Stimulated activated naive CD4-positive, alpha-beta T cell (primary cell): ENCODE measurements at places on chromosomes 5 and 9.

DNA sequence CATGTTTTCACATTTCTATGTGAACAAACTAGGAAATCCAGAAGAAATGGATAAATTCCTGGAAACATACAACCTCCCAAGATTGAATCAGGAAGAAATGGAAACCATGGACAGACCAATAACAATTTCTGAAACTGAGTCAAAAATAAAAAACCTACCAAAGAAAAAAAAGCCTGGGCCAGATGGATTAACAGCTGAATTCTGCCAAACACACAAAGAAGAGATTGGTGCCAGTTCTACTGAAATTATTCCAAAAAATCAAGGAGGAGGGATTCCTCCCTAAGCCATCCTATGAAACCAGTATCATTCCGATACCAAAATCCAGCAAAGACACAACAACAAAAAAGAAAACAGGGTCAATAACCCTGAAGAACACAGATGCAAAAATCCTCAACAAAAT is 166.9 kb upstream of the FBXL7 start:
- no peak for DNase-seq

DNA sequence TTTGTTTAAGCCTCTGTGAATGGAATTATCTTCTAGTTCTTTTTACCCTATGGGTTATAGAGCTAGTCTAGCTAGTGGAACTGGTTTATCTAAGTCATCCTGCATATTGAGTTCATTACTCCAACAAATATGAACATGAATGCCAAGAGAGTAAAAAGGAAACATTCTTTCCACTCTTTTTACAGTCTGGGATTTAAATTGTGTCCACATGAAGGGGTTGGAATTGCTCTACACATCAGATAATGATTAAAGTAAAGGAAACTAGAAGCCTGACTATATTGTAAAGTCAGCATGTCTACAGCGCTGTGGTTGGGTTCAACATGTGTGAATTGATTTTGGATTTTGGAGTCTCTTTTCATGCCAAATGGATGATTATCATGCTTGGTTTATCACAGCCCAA is 173.1 kb downstream of the CCDC171 start:
- DNase-seq: no peak

- DNase-seq: no peak
These were observed 166.6 kb downstream of the SMARCA2 start for GRCh38 chr9:2181792-2182191.

- no peak for DNase-seq
These were observed 6.7 kb downstream of the AP3B1 start for GRCh38 chr5:78287833-78288232.

DNA sequence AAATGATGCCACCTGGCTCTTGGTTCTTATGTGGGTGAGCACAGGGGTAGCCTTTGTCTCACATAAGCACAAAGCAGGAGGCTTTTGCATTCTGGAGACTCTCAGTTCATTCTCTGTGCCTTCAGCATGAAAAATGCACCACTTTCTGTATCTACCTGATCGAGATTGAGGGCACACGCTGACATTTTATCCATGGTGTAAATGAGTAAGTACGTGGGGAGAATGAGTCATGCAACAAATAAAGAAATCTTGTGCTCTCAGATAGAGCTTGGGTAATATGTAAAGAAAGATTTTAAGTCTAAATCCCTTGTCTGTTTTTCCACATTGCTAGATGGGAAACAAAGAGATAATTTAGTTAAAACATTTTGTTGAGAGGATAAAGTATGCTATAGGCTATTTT is 607.2 kb upstream of the WWC1 start:
- no peak for DNase-seq

DNA sequence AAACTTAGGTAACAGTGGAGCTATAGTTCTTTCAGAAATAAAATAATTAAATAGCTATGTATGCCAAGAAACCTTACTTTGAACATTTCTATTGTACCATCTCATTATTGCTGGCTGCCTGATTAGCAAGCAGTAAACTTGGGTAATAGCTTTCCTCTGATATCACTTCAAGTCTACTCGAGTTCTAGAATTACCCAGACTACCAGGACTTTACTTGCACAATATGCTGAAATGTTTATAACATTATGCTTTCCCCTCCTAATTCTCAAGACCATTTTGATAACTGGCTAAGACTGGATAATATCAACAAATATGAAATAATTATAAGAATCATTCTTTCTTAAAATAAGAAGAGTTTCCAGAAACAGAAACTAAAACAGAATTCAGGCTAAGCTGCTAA is 512.6 kb downstream of the RAB3C start:
- no peak for DNase-seq

GRCh38 chr5:91144491-91145332 is 238.4 kb downstream of the ARRDC3 start:
- DNase-seq: no peak

- DNase-seq: no peak
These were observed 137.1 kb downstream of the GABBR2 start for GRCh38 chr9:98571643-98572042.

DNA sequence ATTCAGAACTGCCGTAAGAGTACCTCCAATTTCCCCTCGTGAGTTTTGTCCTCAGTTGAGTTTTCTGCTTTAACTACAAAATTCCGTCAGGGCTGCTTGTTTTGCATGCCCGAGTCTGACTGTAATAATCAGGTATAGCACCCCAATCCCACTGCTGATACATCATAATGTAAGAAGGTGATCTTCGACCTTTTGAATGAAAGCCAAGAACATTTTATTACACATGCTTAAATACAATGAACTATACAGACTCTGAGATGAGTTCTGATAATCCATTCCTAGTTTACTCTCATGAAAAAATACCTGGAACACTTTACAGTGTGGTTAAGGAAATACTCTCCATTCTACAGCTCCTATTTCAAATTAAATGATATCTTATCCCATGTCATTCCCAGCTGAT is 49.2 kb upstream of the TSLP start:
- DNase-seq: no peak

- DNase-seq: no peak
These were observed 175.8 kb upstream of the CHD1 start for GRCh38 chr5:99104538-99105132.

- no peak for DNase-seq
These were observed 6.2 kb upstream of the ERGIC1 start for GRCh38 chr5:172827841-172828240.

- DNase-seq: no peak
These were observed 61.3 kb upstream of the RNF38 start for GRCh38 chr9:36461323-36461722.

- DNase-seq: no peak
These were observed 275.2 kb upstream of the IRX2 start for GRCh38 chr5:3026651-3027050.

GRCh38 chr9:132698989-132699388 is 28.7 kb downstream of the GTF3C4 start:
- DNase-seq: no peak

DNA sequence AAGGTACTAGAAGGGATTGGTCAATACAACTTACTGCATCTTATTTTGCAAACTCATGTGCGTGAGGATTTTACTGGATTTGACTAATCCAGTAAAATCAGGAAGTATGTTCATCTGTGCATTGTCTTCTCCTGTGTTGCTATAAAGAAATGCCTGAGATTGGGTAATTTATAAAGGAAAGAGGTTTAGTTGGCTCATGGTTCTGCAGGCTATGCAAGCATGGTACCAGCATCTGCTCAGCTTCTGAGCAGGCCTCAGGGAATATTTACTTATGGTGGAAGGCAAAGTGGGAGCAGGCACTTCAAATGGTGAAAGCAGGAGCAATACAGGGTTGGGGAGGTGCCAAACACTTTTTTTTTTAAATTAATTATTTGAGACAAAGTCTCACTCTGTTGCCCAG is 2199.5 kb upstream of the WWC1 start:
- DNase-seq: no peak

GRCh38 chr5:1934801-1935429 is 52.2 kb upstream of the IRX4 start:
- DNase-seq: no peak

GRCh38 chr5:10118150-10118549 is 131.5 kb downstream of the ATPSCKMT start:
- DNase-seq: no peak

- no peak for DNase-seq
These were observed 115.9 kb downstream of the ADAMTS2 start for GRCh38 chr5:179229331-179229831.

DNA sequence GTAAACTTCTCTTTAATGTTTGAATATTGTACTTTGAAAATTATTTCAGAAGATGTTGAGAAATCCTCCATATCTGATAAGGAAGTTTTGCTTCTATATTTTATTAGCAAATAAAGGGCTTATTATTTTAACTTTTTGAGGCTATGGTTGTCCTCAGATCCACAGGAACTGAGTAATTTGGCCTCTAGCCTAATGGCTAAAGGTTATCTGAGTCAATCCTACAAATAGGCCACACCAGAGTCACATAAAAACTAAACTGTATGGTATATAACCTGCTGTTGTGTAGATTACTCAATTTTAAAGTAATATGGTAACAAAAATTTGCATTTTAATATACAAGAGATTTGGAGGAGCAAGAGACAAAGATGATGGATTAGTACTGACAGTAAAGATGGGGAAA is 549.2 kb upstream of the GRAMD2B start:
- DNase-seq: no peak

- no peak for DNase-seq
These were observed 12.0 kb downstream of the INIP start for GRCh38 chr9:112705768-112706427.

GRCh38 chr5:178547753-178548415 is 42.3 kb downstream of the COL23A1 start:
- no peak for DNase-seq

DNA sequence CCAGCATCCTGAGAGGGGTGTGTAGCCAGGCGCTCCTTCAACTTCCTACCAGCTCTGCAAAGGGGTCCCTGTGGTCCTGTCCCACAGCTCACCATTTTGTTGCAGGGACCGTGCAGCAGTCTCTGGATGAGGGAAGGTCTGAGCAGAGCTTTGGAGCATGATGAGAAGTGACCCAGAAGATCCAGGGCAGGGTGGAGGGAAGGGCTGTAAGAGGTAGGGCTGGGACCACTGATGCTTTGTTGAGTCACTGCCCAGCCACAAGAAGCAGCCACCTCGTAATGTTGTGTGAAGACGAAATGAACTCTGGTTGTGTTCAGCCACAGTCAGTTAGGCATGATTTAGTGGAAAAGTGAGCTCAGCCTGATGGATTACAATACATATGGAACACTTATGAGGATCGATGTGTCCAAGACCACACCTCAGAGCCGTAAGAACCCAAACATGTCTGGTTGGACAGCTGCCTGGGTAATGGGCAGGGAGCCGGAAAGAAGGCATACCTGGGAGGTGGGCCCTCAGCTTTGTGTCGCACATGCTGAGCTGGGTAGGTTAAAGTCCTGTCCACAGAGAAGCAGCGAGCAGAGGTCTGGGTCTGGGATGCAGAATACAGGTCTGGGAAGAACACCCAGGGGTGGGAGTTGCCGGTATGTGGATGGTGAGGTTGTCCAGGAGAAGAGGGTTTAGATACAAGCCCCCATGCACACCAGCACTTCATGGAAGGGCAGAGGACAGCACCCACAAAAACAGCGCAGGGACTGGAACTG is 250.1 kb downstream of the GADD45G start:
- DNase-seq: no peak

- no peak for DNase-seq
These were observed 159.8 kb upstream of the PHYKPL start for GRCh38 chr5:178392386-178392785.

GRCh38 chr5:151128817-151129216 is 28.8 kb downstream of the ANXA6 start:
- DNase-seq: no peak

DNA sequence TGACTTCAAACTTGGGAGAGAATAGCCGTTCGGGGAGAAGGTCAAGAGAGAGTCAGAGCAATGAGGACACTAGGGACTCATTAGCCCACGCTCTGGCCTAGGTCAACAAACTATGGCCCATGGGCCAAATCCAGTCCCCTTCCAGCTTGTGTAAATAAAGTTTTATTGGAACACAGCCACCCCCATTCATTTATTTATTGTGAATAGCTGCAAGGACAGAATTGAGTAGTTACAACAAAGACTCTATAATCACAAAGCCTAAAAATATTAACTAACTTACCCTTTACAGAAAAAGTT is 33.1 kb upstream of the TRIM32 start:
- no peak for DNase-seq
